ENCODE measurements at places on chromosomes 6 and 20. TPM values are rescaled to one million over a fixed set of nuclear protein-coding genes. Genes with fewer than 3 reads are reported as not detected.

- peaks cover 15% of the 10 kb centered on the region for H3K27me3 ChIP-seq
These were observed 64.8 kb upstream of the POU3F2 start for GRCh38 chr6:98769546-98769945.

- no peak for DNase-seq
- no peaks in the 10 kb centered on the region for H3K4me1 ChIP-seq
- no peaks in the 10 kb centered on the region for H3K27me3 ChIP-seq
- no peak overlapping the region for H3K4me3 ChIP-seq
- no peak overlapping the region for H3K27ac ChIP-seq
- H3K36me3 ChIP-seq = no peaks in the 10 kb centered on the region
These were observed 203.1 kb downstream of the ASCC3 start for GRCh38 chr6:100678027-100678426.

The SAMD3 gene
- total RNA-seq = 50.9 TPM

GRCh38 chr6:122612838-122613237 lies 2.6 kb downstream of the PKIB start:
- H3K36me3 ChIP-seq = no peaks in the 10 kb centered on the region
- peaks cover 17% of the 10 kb centered on the region for H3K4me1 ChIP-seq
- H3K27ac ChIP-seq = no peak overlapping the region
- DNase-seq = no peak
- H3K4me3 ChIP-seq = no peak overlapping the region
- peaks cover 39% of the 10 kb centered on the region for H3K27me3 ChIP-seq
